NCI-H69 (cell line): ENCODE measurements at places on chromosomes 1 and 21.
A peak's percentile ranks its signal among the peaks of the same experiment; 100 is the strongest.

- DNase-seq = no peak
These were observed 56.3 kb upstream of the CNN3 start for GRCh38 chr1:94983171-94983739.

GRCh38 chr1:230240446-230241086 is 173.5 kb downstream of the GALNT2 start:
- no peak for DNase-seq

- DNase-seq = peak; percentile 90
These were observed 313.9 kb downstream of the BARHL2 start for GRCh38 chr1:90402893-90403849.

- DNase-seq = no peak
These were observed 68.2 kb upstream of the DSCAM start for GRCh38 chr21:40915114-40915513.

DNA sequence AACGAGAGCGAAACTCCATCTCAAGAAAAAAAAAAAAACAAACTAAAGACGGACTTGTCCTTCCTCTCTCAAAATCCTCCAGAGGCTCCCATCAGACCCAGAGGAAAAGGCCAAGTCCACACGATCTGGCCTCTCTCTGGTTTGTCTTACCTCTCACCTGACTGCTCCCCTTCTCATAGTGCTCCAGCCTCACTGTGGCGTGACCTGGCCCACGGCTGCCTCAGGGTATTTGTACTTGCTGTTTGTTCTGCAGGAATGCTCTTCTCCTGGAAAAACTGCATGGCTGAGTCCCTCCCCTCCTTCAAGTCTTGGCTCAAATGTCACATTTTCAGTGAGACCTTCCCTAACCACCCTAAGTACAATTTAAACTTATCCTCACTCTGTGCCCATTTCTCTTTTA is 8.0 kb upstream of the BRWD1 start:
- peak; percentile 18 for DNase-seq
